Esophagus mucosa (tissue), 1 donor: ENCODE measurements at places on chromosomes 7 and 10. TPM values are rescaled to one million over a fixed set of nuclear protein-coding genes. Genes with fewer than 3 reads are reported as not detected.

SLC13A1 gene
- total RNA-seq: not detected

NSUN6 gene
- 4.8 TPM for total RNA-seq

IDI2 gene
- not detected for total RNA-seq

EBF3 gene
- 0.44 TPM for total RNA-seq

DGKI gene
- 0.20 TPM for total RNA-seq

CTTNBP2 gene
- total RNA-seq: 16.9 TPM

STK31 gene
- 0.16 TPM for total RNA-seq

RARRES2 gene
- total RNA-seq: 7.5 TPM

CUL2 gene
- 21.2 TPM for total RNA-seq

METTL27 gene
- 1.9 TPM for total RNA-seq

BMPER gene
- total RNA-seq: not detected

GPR15LG gene
- 404 TPM for total RNA-seq

GDF2 gene
- total RNA-seq: not detected

CACNA2D1 gene
- total RNA-seq: 2.2 TPM

DKK1 gene
- 1.6 TPM for total RNA-seq

CALHM3 gene
- not detected for total RNA-seq

PRTFDC1 gene
- 2.1 TPM for total RNA-seq

PRPS1L1 gene
- not detected for total RNA-seq

NEURL1 gene
- 0.16 TPM for total RNA-seq

IFIT1 gene
- 3.8 TPM for total RNA-seq

CYP26C1 gene
- total RNA-seq: not detected

TRIM50 gene
- not detected for total RNA-seq

GRM3 gene
- total RNA-seq: not detected

CCL26 gene
- not detected for total RNA-seq

KLLN gene
- total RNA-seq: 0.60 TPM

RHOBTB1 gene
- total RNA-seq: 0.76 TPM

DEPP1 gene
- 3.3 TPM for total RNA-seq

HKDC1 gene
- 0.04 TPM for total RNA-seq

CTNNA3 gene
- not detected for total RNA-seq

RBM20 gene
- 3.1 TPM for total RNA-seq

PLPP4 gene
- not detected for total RNA-seq

GHITM gene
- total RNA-seq: 142 TPM

PRSS37 gene
- total RNA-seq: not detected

LANCL2 gene
- total RNA-seq: 10.0 TPM

LBX1 gene
- total RNA-seq: not detected

FBXO24 gene
- 0.32 TPM for total RNA-seq

PLEKHS1 gene
- 1.0 TPM for total RNA-seq

AP1S1 gene
- 60.4 TPM for total RNA-seq

TEX47 gene
- total RNA-seq: not detected

FXYD4 gene
- not detected for total RNA-seq

HTRA1 gene
- total RNA-seq: 15.3 TPM

TFEC gene
- 0.56 TPM for total RNA-seq

HABP2 gene
- total RNA-seq: 0.04 TPM

BAG3 gene
- total RNA-seq: 59.7 TPM

DDX21 gene
- total RNA-seq: 67.2 TPM

SDK1 gene
- total RNA-seq: 1.0 TPM

ANKRD30A gene
- not detected for total RNA-seq

ADRB1 gene
- total RNA-seq: 0.04 TPM

INA gene
- 1.4 TPM for total RNA-seq
